ENCODE measurements at places on chromosomes 4 and X.

DNA sequence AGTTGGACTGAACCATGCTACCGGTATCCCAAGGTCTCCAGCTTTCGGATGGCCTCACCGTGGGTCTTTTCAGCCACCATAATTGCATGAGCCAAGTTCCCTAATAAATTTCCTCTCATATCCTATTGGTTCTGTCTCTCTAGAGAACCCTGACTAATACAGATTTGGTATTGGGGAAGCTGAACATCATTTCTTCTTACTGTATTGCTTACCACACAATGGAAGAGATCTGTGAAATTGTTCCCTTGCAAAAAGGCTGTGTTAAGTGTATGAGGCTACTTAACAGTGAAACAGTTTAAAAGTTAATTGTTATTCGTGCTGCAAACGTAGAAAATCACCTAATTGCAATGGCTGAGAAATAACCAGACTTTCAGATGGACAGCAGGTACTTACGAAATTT is 34.0 kb downstream of the PLAC8 start:
- DNase-seq: no peak

GRCh38 chr4:108428923-108429322 is 191.5 kb upstream of the RPL34 start:
- DNase-seq: no peak

DNA sequence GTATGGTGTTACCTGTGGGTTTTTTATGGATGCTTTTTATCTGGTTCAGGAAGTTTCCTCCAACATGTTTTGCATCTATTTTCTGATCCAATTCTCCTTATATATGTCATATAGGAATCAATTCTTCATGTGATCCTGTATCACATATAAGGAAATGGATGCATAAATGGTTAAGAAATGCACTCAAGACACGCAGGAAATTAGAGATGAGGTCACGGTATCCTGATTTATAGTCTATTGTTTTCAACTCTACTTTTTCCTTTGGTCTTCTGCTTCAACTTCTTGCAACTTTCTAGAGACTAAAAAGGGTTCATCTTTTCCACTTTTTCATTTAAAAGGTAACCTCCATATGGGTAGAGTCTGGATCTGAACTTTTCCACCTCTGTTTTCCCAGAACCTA is 33.6 kb upstream of the IL13RA1 start:
- no peak for DNase-seq

GRCh38 chr4:127410644-127411043 is 222.1 kb upstream of the INTU start:
- DNase-seq: no peak

DNA sequence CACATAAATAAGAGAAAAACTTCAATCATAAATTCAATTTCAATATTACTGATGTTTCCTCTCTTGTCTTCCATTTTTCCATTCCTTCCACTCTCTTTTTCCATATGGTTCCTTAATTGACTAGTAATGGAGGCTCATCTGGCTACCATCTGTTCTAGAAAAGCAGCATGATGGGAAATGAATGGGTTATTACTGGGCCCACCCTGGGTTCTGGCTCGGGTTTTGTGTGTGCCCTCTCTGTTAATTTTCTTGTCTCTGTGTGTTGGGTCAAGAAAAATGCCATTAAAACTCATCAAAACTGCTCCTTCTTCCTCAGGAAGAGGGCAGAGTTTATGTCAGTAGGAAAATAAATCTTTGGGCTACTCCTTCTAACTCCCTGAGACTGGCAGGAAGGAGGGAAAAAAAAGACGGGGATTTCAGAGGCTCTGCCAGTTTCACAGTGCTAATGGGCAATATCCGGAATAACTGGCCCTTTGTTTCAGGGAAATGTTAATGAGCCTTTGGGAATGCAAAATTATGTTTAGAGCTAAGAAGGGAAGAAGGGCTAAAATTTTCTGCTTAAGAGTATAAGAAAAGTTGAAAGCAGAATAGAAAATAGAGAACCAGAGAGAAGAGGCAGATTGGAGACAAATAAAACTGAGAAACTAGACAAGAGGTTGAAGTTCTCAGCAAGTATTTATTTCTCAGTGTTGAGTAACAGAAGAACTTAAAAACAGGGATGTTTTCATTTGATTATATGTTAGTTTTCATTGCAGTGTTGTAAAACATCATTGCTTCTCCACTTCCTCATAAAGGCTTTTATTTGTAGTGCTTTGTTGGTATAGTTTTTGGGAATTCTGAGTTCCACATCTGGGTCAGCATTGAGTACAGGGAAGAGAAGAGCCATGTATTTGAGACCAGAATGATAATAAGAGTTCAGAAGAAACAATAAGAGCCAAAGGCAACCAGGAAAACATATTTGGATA is 19.7 kb downstream of the GABRB1 start:
- no peak for DNase-seq

GRCh38 chr4:46146993-46147392 is 23.1 kb upstream of the GABRG1 start:
- DNase-seq: no peak

- DNase-seq: no peak
Observed at GRCh38 chrX:38857736-38858523, 56.7 kb downstream of the MID1IP1 start.

- DNase-seq: no peak
Observed at GRCh38 chr4:14317351-14317750, 684.9 kb upstream of the CPEB2 start.

DNA sequence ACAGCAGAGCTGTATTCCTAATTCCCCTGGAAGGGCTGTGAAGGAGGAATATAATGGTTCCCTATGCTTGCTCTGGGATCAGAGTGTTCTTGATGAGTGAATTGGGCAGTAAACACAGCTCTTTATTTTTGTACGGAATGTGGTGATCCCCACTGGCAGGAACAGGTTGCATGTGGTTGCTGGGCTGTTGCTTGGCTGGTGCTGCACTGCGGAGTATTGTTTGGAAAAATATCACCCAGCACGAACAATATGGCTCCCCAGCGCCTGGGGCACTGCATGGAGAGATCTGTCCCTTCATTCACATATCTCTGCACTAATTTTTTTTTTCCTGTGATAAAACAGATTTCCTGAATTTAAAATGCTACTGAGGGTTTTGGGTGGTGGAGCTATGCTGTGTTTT is 119.7 kb downstream of the MGST2 start:
- no peak for DNase-seq

- no peak for DNase-seq
Observed at GRCh38 chrX:82224961-82225360, 1023.1 kb downstream of the SH3BGRL start.

DNA sequence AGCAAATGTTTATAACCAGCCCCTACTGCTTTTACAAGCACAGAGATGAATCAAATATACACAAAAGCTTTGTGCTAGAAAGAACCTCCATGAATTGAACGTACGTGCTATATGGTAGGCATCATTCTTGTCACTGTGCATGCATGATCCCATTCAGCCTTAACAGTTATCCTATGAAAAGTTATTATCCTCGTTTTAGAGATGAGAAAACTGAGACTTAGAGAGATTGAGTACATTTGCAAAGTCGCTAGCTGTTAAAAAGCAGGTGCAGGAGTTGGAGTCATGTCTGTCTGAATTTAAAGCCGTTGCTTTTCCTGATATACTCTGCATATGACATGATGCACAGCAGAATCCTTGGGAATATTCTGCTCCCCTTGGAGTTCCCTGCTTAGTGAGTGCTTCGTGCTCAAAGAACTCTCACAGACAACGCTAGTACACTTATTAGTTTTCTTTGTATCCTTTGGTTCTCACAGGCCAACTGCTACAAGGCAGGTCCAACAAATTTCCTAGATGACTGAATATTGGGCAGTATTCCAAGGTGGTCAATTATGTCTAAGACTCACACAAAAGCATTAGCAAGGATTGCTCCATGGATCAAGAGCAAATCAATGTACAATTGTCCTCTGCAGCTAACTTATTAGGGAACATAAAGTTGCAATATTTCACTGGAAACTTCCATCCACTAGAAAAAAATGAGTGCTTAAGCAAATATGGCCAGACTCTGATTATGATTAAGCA is 42.8 kb upstream of the TRIM2 start:
- no peak for DNase-seq

GRCh38 chr4:105859233-105859632 is 36.0 kb upstream of the NPNT start:
- DNase-seq: no peak

DNA sequence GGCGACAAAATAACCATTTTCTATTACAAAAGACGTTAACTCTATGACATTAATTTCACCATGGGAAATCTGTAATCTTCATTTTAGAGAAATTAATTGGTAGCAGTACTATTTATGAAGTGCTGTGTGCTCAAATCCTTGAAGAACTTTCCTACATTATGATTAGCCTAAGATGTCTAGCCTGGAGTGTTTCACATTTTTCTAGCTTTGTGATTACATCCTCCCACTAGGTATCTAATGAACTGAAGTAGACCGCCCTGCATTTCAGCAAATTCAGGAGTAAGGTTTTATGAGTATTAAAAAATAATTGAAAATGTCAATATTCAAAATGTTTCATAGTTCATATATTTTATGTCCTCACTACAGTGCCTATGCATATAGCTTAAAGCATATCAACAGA is 713.1 kb downstream of the CCSER1 start:
- no peak for DNase-seq

- no peak for DNase-seq
Observed at GRCh38 chr4:42280327-42281095, 116.8 kb upstream of the SHISA3 start.

DNA sequence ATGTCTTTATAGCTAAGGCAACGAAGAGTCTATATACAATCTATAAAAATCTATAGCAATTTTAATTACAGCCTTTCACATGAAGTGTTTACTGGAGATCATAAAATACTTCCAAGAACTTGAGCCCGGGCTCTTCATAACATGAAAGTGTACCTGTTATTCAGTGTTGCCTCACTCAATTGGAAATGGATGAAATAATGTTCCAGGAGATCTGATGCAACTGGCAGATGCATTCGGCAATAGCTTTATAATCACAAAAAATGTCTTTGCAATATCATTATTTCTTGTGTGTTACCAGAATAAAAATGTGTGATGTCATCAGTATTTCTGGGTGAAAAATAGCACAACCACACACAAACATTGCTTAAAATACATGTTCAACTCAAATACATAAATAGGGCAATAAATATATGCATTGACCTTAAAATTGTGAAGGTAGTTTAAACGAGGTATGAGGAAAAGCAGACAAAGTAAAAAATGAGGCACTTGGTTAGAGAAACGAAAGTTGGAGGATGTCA is 1266.8 kb upstream of the PCDH7 start:
- no peak for DNase-seq

DNA sequence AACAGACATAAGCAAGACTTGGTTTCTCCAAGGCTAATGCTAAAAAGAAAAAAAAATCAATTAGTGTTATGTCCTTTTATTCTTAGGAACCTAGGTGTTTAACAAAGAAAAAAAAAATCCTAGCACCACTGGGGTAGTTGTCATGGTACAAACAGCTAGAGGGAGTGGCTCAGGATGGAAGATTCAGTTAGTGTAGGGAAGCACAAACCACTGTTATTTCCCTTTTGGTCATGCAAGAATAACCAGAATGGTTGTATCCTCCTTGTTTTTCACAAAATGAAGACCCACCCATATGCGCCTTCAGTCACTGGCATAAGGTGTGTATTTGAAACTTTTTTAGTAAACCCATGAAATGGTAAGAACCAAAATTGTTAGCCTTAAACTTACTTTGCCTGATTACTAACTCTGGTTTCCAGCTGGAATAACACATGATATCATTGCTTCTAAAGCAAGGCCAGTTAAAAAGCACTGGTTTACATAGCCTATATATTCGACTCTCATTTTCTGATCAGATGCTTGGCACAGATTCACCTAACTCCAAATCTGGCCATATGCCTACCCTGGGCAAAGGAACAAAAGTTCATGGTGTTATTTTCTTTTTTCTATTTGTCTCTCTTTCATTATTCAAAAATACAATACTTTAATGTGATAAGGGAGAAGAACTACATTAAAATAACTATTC is 132.6 kb downstream of the SCFD2 start:
- no peak for DNase-seq

DNA sequence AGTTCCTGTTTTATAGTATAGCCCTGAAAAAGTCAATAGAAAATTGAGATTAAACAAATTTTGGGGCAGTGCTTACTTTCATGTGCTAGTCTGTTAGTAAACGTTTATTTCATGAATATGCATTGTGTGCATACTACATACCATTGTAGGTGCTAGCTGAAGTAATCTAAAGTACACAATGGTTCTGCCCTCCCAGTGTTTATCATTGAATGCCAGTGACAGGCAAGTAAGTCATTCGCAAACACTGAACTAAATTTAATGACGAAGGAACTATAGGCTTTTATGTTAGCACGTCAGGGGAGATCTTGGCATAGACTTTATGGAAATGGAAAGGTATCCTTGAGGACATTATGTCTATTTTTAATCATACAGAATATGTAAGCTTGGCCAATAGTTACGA is 426.9 kb upstream of the EPHA5 start:
- DNase-seq: no peak

DNA sequence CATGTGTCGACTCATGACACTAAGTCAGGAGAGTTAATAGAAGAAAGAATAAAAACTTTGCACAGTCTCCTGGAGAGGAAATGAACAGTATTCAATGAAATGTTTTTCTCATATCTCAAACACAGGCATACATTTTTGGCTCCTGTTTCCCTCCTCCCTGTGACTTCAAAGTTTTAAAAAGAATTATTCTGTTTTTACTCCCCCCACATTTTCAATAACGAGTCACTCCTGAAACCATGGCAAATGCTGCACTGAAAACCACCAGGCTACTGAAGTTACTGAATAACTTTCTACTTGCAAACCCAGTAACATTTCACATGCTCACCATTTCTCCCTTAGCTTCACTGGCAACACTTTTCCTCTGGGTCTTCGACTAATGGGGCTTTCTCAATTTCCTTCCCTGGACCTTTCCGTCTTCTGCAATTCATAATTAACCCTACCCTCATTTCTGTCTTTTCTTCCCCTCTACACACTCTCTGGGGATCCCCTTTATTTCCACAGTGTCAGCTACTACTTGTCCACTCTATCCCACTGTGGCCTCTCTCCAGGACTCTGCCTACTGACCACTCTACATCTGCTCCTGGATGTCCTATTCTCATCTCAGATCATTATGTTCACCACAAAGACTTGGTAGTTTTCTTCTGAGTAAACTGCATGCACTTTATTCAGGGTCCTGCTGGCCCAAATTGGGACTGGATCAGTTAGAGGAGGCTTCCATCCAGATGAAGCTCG is 225.8 kb upstream of the ETNPPL start:
- DNase-seq: no peak

- DNase-seq: no peak
Observed at GRCh38 chr4:154677923-154678322, 65.5 kb upstream of the FGG start.

GRCh38 chr4:158374318-158374717 is 147.4 kb upstream of the RXFP1 start:
- no peak for DNase-seq

GRCh38 chr4:35918491-35918977 is 325.8 kb downstream of the ARAP2 start:
- no peak for DNase-seq

- no peak for DNase-seq
Observed at GRCh38 chr4:32488690-32489089, 1768.5 kb downstream of the PCDH7 start.

- no peak for DNase-seq
Observed at GRCh38 chrX:150074175-150074574, 135.9 kb upstream of the EOLA2 start.
